Neural progenitor cell (in vitro differentiated cells): ENCODE measurements at places on chromosomes 3 and 15.

GRCh38 chr15:90400759-90401314 lies 12.8 kb downstream of the IQGAP1 start:
- H3K4me3 ChIP-seq = no peak overlapping the region
- H3K36me3 ChIP-seq = no peaks in the 10 kb centered on the region
- DNase-seq = peak; percentile 57
- no peak overlapping the region for H3K27ac ChIP-seq

GRCh38 chr3:180092889-180093288 lies 56.2 kb upstream of the PEX5L start:
- no peak overlapping the region for H3K4me3 ChIP-seq
- no peaks in the 10 kb centered on the region for H3K36me3 ChIP-seq
- DNase-seq = no peak
- H3K27me3 ChIP-seq = no peaks in the 10 kb centered on the region
- no peak overlapping the region for H3K27ac ChIP-seq

DNA sequence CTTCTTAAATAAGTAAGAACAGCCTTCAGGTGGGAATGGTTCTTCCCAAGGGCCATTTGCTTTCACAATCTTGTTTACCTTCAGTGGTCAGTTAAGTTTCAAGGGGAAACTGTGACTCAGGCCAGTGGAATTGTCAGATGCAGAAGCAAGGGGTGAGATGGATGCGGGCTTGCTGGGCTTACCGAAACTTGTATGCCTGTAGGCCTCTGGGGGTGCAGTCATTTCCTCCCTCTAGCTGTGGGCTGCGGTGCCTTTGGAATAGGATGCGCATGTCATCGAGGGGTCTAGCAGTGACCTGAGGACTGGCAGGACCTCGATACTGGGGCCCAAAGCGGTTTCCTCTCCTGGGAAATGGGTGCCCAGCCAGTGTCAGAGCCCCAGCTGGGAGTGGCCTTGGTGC lies 121.6 kb downstream of the EEFSEC start:
- no peaks in the 10 kb centered on the region for H3K36me3 ChIP-seq
- no peaks in the 10 kb centered on the region for H3K27me3 ChIP-seq
- no peak overlapping the region for H3K4me3 ChIP-seq

GRCh38 chr3:30693470-30694120 lies 87.2 kb downstream of the TGFBR2 start:
- H3K36me3 ChIP-seq = no peaks in the 10 kb centered on the region
- no peaks in the 10 kb centered on the region for H3K27me3 ChIP-seq
- no peak overlapping the region for H3K27ac ChIP-seq
- no peak overlapping the region for H3K4me3 ChIP-seq

DNA sequence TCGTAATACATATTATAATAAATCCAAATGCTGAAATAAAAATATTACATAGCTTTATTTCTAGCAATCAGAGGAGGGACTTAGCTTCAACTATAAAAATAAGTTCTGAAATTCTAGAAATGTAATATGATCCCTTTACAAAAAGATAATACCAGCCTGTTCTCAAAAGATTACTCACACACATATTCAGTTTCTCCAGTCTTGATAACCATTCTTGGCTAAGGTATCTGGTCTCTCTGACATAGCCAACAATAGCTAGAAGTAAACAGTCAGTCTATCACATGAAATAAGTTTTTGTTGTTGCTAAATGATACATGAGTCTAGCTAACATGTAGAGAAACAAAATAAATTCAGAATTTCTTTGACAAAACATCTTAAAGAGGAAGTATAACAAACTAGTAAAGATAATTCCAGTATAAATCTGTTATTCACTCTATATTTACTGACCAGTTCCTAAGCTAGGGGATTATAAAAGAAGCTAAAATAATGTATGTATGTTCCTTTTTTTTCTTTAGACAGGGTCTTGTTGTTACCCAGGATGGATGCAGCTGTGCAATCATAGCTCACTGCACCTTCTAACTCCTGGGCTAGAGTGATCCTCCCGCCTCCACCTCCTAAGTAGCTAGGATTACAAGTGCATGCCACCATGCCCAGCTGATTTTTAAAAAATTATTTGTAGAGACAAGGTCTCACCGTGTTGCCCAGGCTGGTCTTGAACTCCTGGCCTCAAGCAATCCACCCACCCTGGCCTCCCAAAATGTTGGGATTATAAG lies 170.6 kb downstream of the TBL1XR1 start:
- peaks cover 8% of the 10 kb centered on the region for H3K36me3 ChIP-seq
- DNase-seq = no peak
- no peak overlapping the region for H3K27ac ChIP-seq
- no peak overlapping the region for H3K4me3 ChIP-seq
- no peaks in the 10 kb centered on the region for H3K27me3 ChIP-seq

DNA sequence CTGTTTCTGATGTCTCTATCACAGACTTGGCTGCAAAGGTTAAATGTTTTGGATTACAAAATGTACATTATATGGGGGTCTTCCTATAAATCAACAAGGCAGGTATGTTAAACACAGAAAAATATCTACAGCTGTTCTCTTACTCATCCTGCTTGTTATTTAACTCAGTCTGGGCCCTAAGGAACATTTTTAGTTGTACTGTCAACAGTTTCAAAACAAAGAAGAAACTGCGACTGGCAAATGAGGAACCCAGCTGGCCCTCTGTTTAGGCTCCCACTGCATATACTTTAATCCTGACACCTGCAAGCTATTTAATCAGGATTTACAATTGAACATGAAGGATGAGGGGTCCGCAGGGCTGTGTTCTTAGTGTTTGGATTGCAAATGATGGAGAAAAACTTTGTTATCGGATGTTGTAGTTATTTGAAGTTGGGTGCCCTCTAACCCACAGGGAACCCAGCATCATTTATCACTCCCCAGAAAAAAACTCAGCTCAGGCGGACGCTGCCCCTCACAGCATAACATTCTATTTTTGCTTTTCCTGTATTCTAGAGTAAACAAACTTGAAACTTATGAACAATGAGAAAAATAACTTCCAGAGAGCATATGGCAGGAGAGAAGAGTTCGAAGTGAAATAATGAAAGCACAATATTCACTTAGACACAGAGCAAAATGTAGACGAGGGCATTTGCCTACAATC lies 91.2 kb downstream of the POLR2M start:
- H3K4me3 ChIP-seq = no peak overlapping the region
- H3K27ac ChIP-seq = no peak overlapping the region
- H3K36me3 ChIP-seq = no peaks in the 10 kb centered on the region
- no peaks in the 10 kb centered on the region for H3K27me3 ChIP-seq
- DNase-seq = no peak
- peaks cover 24% of the 10 kb centered on the region for H3K4me1 ChIP-seq

GRCh38 chr15:100338971-100339444 lies 2.8 kb downstream of the ADAMTS17 start:
- H3K4me3 ChIP-seq = no peak overlapping the region
- H3K36me3 ChIP-seq = no peaks in the 10 kb centered on the region
- no peak overlapping the region for H3K27ac ChIP-seq
- DNase-seq = peak; percentile 87
- no peaks in the 10 kb centered on the region for H3K4me1 ChIP-seq
- peaks cover 49% of the 10 kb centered on the region for H3K27me3 ChIP-seq

DNA sequence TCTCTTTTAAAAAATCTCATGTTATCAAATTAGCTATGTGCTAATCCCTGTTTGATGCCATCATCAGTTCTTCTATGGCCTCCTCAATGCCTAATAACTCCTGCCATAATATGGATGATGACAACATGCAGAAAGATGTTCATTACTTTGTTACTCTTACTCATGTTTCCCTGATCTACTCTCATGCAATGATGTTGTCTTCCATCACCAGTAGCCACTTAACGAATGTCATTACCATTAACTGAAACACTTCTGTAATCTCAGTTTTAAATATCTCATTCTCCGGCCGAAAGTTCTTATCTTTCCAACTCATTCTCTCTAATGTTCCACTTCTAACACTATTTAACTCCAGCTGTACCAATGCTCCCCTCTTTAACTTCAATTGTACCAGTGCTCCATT lies 1187.7 kb downstream of the OTOL1 start:
- no peaks in the 10 kb centered on the region for H3K36me3 ChIP-seq
- DNase-seq = no peak
- H3K27me3 ChIP-seq = no peaks in the 10 kb centered on the region
- no peak overlapping the region for H3K27ac ChIP-seq
- H3K4me1 ChIP-seq = no peaks in the 10 kb centered on the region
- H3K4me3 ChIP-seq = no peak overlapping the region
